ENCODE measurements at places on chromosomes 4 and X.

- DNase-seq = no peak
These were observed 98.1 kb downstream of the MGST2 start for GRCh38 chr4:139763672-139764071.

- DNase-seq = no peak
These were observed 46.9 kb upstream of the TLR2 start for GRCh38 chr4:153637201-153637600.

GRCh38 chrX:113275804-113276203 lies 435.2 kb upstream of the AMOT start:
- no peak for DNase-seq

GRCh38 chr4:57168982-57169381 lies 58.8 kb upstream of the IGFBP7 start:
- no peak for DNase-seq

GRCh38 chr4:122152711-122153226 lies 638 bp downstream of the BLTP1 start:
- no peak for DNase-seq

DNA sequence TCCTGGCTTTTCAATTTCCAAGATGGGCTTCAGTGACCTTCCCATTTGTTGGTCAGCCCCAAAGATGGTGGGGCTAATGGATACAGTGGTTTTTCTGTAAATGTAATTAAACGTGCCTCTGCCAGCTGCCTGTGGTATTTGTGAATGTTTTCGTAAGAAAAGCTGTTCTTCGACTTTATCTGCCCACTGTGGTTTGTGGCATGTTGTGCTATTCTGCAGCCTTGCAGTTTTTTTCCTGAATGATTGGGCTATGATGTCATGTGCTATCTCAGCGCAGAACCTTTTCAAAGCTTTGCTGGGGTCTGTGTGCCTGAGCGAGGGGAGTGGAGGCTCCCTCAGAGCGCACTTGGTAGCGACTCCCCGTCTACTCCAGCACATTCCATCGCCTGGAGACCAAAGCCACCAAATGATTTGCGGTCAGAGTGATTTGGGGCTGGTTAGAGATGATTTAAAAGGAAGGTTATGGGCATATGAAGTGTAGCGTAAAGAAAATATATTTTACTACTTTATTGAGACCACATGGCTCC lies 137.5 kb downstream of the PALLD start:
- DNase-seq = no peak

DNA sequence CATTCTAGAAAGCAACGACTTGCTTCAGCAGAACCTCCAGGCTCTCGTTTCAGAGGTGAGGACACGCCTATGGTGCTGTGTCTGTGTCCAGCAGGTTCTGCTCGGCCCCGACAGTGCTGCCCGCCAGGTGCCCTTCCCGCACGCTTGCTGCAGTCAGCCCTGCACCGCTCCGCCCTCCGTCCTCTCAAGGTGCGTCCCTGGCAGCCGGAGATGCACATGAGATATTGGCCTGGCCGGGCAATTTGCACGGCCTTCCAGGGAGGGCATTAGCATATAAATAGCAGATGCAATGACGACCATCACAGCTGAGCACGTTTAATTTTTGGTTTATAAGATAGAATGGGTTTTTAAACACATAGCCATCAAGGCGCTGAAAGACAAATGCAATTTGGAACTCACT lies 14.4 kb downstream of the UVSSA start:
- DNase-seq = no peak

GRCh38 chrX:12139934-12140611 lies 1.8 kb downstream of the FRMPD4 start:
- no peak for DNase-seq

DNA sequence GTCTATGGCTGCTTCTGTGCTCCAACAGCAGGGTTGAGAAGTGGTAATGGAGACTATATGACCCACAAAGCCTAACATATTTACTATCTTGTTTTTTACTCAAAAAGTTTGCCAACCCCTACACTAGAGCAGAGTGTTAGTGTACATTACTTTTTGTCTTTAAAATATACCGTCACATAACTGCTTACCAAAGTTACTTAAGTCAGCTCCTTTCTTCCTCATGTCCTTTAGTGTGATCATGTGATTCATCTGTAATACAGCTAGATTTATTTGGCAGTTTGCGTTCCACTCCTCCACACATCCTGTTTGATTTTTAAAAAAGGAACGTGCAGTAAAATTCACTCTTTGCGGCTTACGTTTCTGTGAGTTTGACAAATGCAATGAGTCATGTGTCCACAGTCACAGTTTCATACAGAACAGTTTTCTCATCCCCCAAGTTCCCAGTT lies 162.4 kb upstream of the GPRIN3 start:
- DNase-seq = no peak

DNA sequence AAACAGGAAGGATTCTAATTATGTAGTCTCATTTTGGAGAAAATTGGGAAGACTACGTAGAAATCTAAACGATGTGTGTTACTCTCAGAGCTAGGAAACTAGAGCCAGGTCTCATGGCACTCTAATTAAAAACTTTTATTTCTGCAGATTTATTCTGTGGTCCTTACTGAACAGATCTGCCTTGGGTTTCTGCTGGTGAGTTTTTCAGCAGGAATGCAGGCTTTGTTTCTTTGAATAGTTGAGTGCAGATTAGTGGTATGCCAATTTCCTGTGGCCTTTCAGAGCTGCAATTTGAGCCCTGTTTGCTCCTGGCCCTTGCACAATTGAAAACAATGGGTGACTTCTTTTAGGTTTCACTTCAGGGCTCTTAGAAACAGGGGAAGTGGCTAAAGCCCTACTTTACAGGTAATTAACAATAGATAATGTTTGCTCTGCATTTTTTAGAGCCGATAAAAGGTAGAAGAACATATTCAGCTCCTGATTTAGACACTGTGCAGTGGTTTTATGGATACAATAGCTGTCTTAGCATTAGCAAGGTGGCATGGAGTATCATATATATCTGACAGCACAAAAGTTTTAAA lies 21.8 kb downstream of the SPRY1 start:
- DNase-seq = no peak

GRCh38 chrX:152641996-152642395 lies 4.3 kb downstream of the GABRQ start:
- DNase-seq = no peak

DNA sequence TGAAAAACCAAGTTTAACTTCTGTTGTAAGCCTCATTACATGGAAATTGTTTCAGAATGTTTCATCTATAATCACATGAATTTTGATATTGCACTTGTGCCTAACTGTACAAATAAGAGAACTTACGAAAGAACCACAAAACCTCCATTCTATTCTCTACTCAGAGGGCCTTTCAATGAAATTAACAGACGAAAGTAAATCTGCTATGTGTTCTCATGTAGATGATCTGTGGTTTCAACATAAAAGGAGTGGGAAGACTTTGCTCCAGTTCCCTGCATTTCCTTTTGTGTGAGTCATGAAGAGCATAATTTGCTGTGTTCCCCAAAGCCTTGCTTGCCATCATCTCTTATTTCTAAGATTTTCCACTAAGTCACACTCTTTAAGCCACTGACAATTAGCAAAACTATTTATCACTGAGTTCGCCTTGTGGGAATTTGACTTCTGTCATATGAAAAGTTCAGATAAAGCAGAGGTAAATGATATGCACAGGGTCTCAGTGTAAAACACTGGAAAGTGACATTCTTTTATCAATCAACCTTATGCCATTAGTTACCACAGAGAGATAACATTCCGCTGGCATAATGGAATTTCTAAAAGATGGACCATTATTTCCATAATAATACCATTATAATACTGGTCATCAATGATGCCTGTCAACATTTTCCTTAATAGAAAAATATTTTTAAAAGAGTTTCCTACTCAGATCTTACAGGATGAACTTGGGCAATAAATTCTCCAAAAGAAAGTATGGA lies 329.8 kb downstream of the NR3C2 start:
- no peak for DNase-seq

GRCh38 chrX:115968436-115969252 lies 201.9 kb upstream of the AGTR2 start:
- DNase-seq = no peak

GRCh38 chr4:28518561-28519165 lies 1658.0 kb downstream of the STIM2 start:
- DNase-seq = no peak

GRCh38 chr4:6002492-6002833 lies 15.8 kb downstream of the C4orf50 start:
- DNase-seq = no peak

DNA sequence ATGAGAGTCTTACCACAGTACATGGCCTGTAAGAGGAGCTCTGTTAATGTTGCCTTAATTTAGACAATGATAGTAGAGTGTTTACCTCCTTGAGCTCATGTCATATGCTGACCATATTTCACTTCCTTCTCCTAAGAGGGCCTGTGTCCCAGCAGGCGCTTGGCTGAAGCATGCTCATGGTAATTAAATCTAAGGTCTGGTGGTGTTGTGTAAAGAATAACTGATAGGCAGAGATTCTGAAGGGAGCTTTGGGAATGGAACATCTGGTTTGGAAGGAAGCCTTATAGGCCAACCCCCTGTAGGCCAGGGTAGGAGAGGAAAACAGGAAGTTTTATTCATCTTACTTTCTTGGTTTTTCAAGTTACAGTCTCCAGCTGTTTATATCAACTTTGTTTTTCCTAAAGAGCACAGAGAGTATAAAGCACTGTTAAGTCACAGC lies 300.2 kb downstream of the USP46 start:
- DNase-seq = no peak

- DNase-seq = no peak
These were observed 124.4 kb downstream of the ZNF827 start for GRCh38 chr4:145814246-145814645.

DNA sequence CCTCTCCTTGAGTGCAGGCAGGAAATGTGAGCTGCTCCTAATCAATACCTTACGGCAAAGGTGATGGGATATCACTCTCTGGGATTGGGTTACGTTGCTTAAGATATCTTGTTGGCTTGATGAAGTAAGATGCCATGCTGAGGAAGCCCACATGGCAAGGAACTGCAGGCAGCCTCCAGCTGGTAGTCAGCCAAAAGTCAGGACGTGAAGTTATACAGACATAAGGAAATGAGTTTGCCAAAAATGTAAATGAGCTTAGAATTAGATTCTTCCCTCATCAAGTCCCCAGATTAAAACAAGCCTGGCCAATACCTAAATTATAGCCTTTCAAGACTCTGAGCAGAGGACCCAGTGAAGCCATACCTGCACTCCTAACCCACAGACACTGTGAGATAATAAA lies 155.0 kb downstream of the QDPR start:
- DNase-seq = no peak

- no peak for DNase-seq
These were observed 22.5 kb downstream of the ERVMER34-1 start for GRCh38 chr4:52728691-52729240.

GRCh38 chr4:13328591-13328990 lies 155.5 kb downstream of the RAB28 start:
- no peak for DNase-seq
